Cortex of kidney (tissue), 1 donor: ENCODE measurements at places on chromosomes 1 and 21.

DNA sequence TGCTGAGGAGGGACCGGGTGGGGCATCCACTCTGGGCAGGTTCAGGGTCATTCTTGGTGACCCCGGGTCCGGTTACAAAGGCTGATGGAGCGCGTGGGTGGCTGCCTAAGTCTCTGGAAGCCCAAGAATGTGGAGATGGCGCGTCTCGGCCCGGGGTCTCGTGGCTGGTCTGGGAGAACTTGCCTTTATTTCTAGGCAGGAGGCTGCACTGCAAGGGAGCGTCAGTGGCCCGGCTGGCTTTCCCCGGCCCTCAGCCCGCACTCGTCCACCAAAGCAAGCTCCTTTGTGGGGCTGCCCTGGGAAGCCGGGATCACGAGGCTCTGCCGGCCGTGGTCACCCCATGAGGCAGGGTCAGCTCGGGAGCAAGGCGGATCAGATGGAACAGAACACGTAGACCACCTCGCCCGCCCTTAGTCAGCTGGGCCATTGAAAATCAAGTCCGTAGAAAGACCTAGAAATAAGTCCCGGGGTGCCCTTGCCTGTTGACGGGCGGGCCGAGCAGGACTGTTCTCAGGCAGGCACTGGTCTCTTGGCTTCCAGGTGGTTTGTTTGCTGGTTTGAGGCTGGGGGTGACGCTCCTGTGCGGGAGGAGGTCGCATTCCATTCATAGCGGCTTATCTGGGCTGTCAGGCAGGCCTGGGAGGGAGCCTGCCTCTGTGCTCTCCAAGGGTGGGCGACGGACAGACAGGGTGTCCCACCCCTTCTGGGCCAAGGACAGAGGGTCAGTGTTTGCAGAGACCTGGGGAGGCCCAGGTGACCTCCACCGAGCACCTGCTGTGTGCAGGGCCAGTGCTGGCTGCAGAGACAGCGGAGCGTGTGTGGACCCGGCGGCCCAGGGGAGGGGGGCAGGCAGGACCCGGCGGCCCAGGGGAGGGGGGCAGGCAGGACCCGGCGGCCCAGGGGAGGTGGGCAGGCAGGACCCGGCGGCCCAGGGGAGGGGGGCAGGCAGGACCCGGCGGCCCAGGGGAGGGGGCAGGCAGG, 25.8 kb downstream of the COL18A1 start:
- DNase-seq: no peak

- DNase-seq: no peak
Measured at GRCh38 chr1:9280015-9280860, 12.5 kb upstream of the SPSB1 start.

DNA sequence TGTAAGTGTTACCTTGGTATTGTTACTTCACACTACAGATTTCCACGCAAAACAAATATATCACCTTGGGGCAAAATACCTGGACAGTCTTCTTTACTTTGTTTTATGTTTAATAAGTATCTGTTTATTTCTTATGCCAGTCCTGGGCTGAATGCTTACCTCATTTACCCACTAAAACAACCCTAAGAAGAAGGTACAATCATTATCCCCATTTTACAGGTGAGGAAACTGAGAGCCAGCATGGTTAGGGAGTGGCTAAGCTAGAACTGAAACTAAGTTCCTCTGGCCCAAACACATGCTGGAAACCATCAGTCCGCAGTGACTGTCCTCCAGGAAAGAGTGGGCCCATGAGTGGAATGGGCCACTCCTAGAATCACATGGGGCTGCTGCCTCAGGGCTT, 13.0 kb upstream of the GUCA2B start:
- no peak for DNase-seq

- DNase-seq: no peak
Measured at GRCh38 chr1:108609483-108610049, 49.7 kb downstream of the EEIG2 start.

DNA sequence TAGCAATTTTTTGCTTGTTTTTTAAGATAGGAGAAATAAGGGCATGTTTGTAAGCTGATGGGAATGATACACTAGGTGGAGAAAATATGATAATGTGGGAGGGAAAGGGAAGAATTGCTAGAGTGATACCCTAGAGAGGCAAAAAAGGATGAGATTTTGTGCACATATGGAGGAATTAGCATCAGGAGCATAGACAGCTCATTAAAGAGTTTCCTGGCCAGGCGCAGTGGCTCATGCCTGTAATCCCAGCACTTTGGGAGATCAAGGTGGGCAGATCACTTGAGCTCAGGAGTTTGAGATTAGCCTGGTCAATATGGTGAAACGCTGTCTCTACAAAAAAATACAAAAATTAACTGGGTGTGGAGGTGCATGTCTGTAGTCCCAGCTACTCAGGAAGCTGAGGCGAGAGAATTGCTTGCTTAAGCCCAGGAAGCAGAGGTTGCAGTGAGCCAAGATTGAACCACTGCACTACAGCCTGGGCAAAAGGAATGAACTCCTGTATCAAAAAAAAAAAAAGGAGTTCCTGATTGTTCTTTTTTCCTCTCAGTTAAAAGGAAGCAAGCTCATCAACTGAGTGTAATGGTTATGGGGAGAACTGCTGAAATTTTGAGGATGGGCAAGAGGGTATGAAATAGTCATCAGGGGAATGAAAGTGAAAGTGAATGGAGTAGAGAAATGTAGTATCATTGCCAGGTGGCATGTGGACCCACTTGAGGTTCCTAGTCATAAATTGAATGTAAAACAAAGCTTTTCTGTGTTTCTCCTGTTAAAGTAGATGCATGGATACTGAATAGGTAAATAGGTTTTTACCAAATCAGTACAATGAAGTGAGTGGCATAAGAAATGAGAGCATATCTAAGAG, 35.5 kb downstream of the SH3GLB1 start:
- no peak for DNase-seq

- DNase-seq: no peak
Measured at GRCh38 chr1:4650481-4650880, 3.9 kb upstream of the AJAP1 start.

DNA sequence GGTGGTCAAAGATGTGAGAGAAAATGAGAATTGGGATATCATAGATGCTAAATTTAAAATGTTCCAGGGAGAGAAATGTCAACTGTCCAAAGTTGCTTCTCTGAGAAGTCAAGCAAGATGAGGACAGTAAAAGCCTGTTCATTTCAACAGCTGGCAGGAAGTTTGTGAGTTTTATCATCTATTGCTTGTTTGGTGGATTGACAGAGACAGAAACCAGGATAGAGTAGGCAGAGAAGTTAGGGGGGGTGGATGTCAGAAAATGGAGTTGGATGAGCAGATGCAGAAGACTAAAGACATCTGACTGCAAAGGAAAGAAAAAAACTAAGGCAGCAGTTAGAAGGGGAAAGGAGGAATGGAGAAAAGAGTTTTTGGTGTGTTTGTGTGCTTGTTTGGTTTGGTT, 78.4 kb downstream of the AK5 start:
- DNase-seq: no peak

- no peak for DNase-seq
Measured at GRCh38 chr1:93036672-93037071, 42.4 kb upstream of the MTF2 start.

- no peak for DNase-seq
Measured at GRCh38 chr1:109379422-109379821, 18.3 kb downstream of the SORT1 start.

DNA sequence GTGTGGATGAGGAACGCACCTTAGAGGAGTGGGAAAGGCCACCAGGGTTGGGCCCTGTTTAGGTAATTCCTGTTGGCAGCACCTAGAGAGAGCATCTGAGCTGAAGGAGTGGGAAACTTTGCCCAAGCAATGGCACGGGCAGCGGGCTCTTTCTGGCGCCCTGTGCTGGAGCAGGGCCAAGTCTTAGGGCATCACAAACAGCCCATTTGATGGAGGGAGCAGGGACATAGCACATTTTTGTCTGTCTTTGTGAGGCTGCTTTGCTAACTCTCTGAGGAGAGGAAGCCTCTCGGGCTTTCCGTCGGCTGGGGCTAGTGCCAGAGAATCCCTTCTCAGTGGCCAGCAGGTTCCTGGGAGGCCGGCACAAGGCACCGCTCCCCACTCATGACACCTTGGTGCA, 22.5 kb upstream of the CNTN2 start:
- DNase-seq: no peak

DNA sequence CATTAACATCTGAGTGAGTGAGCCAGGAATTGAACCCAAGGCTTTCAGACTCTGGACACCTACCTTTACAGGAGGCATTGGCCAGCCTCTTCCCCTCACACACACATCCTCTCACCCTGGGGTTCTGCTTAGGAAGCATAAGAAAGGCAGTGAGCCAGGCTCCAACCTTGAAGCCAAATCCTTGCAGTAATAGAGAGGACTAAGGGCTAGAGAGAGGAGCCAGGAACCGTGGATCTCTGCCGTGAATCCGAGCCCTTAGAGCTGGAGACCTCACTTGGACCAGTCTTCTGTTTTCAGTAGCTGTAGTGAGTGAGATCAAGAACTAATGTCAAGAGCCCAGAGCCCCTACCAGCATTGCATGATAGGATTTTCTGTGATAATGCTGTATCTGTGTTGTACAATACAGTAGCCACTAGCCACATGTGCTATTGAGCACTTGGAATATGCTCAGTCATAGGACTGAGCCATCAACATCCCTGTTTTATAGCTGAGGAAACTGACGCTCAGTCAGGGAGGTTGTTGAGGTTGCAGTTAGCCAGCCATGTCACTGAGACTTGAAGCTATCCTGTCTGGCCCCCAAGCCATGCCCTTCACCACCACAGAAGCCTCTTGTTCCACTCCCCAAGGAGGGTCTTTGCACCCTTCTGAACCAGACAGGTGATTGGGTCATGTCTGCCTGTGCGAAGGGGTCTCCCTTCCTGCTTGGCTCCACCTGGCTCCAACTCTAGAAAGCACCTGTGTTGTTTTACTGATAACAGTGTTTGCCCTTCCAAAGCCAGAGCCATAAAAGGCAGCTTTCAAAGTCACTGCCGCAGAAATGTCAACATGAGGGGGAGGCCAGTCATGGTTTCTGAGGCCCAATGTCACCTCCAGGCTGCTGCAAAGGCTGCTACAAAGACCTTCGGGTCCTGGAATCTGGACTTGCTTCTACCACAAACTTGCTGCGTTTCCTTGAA, 101.1 kb upstream of the JUN start:
- no peak for DNase-seq

DNA sequence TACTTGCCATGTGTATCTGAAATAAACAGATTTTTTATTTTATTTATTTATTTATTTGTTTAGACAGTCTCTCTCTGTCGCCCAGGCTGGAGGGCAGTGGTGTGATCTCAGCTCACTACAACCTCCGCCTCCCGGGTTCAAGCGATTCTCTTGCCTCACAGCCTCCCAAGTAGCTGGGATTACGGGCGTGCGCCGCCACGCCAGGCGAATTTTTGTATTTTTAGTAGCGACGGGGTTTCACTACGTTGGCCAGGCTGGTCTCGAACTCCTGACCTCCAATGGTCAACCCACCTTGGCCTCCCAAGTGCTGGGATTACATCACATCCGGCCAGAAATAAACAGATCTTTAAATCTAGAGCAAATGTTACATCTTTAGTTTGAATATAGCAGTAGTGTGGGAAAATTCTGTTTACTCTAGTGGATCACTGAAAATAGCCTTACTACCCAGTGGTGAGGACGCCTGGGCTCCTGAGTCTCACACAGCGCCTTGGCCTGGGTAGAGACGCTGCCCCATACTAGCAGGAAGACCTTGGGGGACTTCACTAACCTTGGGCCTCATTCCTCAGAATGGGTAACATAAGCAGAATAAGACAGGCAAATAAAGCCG, 709 bp downstream of the GART start:
- no peak for DNase-seq

DNA sequence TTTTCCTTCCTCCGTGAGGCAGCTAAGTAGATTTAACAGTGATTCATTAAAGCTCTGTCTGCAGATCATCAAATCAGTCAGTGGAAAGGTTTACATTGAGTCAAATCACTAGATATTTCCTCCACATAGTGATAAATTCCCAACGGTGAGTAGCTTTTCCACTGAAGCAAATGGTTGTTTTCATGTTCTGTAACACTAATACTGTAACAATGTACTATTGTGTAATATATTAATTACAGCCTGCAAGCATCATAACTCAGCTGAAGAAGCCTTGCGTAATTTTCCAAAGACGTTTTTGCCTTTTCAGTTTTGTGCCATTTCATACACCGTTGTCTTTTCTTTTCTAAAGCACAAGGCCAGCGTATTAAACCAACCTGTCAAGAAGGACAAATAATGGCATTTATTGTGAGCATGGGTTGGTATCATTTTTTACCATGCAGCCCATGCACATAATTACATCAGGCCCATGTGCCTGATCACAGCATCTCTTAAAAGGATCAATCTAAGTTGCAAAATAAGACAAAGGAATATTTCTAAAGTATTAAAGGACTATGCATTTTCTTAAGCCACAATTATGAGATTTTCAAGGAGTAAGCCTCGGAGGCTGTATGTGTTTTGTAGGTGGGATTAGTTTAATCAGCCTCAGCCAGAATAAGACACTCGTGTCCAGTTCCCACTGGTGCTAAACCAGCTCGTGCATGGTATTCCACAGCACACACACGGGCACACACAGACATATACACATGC, 16.7 kb upstream of the PDE9A start:
- DNase-seq: no peak

GRCh38 chr1:224731633-224732032, 115.5 kb downstream of the CNIH3 start:
- DNase-seq: no peak

DNA sequence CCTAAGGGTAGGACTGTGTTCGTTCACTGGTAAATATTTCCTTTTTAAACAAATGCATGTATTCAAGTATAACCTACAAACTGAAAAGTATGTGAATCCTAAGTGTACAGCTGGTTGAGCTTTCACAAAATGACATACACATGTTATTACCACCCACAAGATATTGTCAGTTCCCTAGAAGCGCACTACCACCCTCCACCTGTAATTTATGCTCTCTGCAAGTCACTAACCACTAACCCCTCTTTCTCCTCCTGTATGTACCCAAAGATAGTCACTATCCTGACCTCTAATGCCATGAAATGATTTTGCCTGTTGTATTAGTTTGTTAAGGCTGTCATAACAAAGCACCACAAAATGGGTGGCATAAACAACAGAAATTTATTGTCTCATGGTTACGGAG, 82.8 kb upstream of the CHODL start:
- no peak for DNase-seq

- DNase-seq: no peak
Measured at GRCh38 chr1:86104606-86105532, 51.7 kb downstream of the COL24A1 start.

DNA sequence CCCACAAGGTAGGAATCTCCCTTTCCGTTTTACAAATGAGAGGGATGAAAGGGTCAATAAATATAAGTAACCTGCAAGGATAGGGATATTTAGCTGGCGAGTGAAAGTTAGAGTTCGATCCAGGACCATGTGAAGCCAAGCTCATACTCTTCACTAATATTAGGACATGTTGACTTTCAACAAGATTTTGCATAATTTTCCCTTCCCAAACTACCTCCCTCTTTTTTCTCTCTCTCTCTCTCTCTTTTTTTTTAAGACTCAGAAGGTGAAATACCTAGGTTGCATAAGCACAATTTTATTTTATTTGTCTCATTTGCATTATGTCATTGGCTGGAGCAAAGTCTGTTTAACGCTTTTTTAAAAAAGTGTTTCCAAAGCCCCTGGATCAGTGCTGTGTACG, 8.1 kb upstream of the MT1HL1 start:
- DNase-seq: no peak

DNA sequence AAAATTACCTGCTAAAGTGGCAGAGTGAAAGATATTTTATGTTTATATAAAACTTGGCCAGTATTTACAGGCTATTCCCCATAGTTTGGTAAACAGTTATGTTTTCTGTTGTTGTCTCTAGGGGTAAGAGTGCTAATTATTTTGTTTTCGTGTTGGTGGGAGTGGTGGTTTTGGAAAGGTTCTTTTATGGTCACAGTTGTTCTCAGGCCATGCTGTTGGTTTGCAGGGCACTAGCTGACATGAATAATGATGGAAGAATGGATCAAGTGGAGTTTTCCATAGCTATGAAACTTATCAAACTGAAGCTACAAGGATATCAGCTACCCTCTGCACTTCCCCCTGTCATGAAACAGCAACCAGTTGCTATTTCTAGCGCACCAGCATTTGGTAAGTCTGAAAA, 92.5 kb downstream of the ITSN1 start:
- DNase-seq: no peak
